ENCODE measurements at places on chromosomes 11 and 22.

DNA sequence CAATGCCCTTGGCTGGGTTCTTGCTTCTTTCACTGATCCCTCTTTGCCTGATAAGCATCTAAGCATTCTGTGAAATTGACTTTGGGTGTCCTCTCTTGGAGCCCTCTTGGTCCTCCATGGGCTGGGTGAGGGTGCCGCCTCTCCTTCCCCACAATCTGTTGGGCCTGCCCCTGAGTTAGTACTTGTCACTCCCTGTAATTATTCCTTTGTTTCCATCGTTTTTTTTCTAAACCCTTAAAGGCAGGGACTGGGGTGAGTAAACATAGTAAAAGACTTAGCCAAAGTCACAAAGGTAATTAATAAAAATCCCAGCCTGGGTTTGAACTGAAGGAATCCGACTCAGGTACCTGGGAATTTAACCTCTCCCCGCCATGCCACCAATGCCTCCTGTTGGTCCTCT is 188.1 kb downstream of the MYO18B start:
- no peak for DNase-seq

DNA sequence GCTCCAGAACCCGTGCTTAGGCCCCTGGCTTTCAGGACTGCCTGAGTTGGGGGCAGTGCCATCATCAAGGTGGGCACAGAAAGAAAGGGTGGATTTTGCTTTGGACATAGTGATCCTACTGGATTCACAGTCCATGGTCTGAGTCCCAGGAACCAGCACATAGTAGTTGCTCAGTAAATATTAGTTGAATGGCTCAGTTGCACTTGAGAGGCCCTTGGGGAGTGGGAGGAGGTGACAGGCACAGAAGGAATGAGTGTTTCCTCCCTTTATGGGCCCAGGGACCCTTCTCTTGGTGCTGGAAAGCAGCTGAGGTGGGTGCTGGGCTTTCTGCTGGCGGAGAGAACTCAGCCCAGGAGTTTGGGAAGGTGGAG is 16.6 kb downstream of the ARHGEF17 start:
- DNase-seq = no peak

GRCh38 chr11:35214792-35215193 is 75.8 kb downstream of the CD44 start:
- no peak for DNase-seq

DNA sequence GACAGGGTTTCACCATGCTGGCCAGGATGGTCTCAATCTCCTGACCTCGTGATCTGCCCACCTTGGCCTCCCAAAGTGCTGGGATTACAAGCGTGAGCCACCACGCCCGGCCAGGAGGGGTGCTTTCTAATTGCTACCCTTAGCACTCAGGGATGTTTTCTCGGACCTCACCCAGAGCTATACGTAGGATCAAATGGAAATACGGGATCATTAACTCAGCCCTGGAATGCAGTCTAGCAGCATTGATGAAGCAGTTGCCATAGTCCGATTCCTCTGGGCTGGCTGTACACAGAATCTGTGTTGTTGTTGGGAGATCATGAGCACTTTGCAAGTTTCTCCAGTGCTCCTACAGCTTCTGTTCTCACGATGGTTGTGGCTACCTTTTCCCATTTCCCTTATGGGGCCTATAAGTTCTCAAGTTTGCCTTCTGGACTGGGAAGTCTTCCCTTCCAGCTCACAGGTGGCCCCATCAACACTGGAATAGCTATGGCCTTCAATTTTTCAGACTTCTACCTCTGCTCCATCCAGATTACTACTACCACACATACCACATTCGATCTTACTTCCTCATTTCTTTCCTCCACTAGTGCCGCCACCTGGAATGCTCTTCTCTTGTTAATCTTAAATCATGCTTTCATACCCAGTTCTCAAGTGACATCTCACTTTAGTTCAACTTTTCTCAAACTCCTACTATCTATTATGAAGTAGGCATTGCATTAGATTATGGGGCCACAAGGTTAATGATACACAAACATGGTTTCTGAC is 16.1 kb upstream of the PCF11 start:
- DNase-seq = peak; percentile 17

Data from GM13977 (cell line).